ENCODE measurements at places on chromosomes 3 and 15. TPM values are rescaled to one million over a fixed set of nuclear protein-coding genes. Genes with fewer than 3 reads are reported as not detected.

DNA sequence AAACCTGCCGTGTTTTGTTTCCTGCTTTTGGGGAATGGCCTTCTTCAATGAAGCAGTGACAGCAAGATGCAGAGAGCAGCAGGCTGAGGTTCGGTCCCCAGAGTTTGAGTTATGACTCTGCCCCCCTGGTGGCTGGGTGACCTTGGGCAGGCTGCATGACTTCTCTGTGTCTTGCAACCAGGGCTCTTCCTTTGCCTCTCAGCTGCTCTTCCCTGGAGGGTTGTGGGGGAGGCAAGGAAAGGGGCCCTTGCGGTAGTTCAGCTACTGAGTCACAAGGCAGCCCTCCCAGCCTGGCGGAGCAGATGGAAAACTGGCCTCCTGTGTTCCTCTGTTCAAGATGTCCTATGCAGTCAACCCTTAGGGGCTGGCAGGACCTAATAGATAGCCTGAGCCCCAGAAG lies 17.1 kb downstream of the CTXND1 start:
- H3K4me1 ChIP-seq: no peaks in the 10 kb centered on the region
- H3K27me3 ChIP-seq: peaks cover 14% of the 10 kb centered on the region

GRCh38 chr3:198081421-198081844 lies 121.4 kb downstream of the LMLN start:
- H3K4me1 ChIP-seq: peaks cover 18% of the 10 kb centered on the region
- H3K36me3 ChIP-seq: no peaks in the 10 kb centered on the region
- no peak overlapping the region for H3K27ac ChIP-seq

Gene PLXNB1
- total RNA-seq: 94.3 TPM

Gene PLSCR5
- total RNA-seq: not detected

- DNase-seq: no peak
- no peaks in the 10 kb centered on the region for H3K27me3 ChIP-seq
- H3K27ac ChIP-seq: no peak overlapping the region
- H3K36me3 ChIP-seq: no peaks in the 10 kb centered on the region
Measured at GRCh38 chr3:182246870-182247269, 535.1 kb downstream of the SOX2 start.

Gene MINAR1
- 0.30 TPM for total RNA-seq

DNA sequence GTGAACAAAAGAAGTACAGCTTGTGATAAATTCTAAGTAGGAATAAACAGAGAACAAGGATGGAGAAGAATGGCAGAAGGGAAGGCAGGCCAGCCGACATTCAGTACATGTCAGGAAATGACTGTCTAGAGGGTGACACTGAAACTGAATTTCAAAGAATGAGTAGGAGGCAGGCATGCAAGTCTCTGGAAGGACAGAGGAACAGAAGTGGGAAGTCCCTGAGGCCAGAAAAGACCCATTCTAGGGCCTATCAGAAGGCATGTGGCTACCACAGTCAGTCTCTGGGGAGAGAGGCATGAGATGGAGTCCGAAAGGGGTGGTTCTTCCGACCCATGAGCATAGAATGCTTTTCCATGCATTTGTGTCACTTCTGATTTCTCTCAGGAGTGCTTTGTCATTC lies 243.5 kb upstream of the UBE2E2 start:
- H3K27me3 ChIP-seq: no peaks in the 10 kb centered on the region
- no peak for DNase-seq
- no peak overlapping the region for H3K27ac ChIP-seq
- no peak overlapping the region for H3K4me3 ChIP-seq
- H3K36me3 ChIP-seq: no peaks in the 10 kb centered on the region

DNA sequence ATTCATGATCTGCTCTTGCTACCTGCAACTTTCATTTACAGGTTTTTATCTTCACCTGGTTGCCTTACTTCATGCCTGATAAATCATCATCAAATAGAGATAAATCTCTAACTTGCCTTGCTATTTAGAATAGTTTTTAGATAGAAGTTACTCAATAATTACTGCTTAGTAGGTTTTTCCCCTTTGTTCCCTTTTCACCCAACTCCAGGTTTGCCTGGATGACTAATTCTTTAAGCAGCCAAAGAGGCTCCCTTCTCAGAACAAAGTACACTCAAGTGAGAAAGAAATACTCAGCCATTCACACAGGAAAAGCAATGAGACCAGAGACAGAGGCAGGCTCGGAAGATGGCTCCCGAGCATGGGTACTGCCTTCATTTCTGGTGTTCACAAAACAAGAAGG lies 268.1 kb upstream of the CRBN start:
- H3K27me3 ChIP-seq: no peaks in the 10 kb centered on the region
- H3K4me1 ChIP-seq: no peaks in the 10 kb centered on the region
- no peak overlapping the region for H3K27ac ChIP-seq
- no peak overlapping the region for H3K4me3 ChIP-seq

DNA sequence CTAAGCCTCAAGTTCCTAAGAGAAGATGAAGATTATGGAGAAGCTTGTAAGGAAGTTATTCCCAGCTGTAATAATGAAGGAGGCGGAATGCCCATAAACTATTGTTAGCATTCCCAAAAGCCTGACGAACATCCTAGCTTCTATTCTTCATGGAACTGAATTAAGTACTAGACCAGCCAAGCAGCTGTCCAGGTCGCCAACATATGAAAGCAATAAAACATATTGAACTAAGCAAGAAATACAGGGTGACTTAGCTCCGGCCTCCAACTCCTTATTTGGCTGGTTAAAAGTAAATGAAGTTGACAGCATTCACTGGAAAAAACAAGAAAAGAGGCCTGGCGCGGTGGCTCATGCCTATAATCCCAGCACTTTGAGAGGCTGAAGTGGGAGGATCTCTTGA lies 174.0 kb upstream of the TPM1 start:
- H3K36me3 ChIP-seq: no peaks in the 10 kb centered on the region
- H3K27me3 ChIP-seq: no peaks in the 10 kb centered on the region
- no peaks in the 10 kb centered on the region for H3K4me1 ChIP-seq
- H3K4me3 ChIP-seq: no peak overlapping the region

Gene SPTBN5
- total RNA-seq: 2.1 TPM

DNA sequence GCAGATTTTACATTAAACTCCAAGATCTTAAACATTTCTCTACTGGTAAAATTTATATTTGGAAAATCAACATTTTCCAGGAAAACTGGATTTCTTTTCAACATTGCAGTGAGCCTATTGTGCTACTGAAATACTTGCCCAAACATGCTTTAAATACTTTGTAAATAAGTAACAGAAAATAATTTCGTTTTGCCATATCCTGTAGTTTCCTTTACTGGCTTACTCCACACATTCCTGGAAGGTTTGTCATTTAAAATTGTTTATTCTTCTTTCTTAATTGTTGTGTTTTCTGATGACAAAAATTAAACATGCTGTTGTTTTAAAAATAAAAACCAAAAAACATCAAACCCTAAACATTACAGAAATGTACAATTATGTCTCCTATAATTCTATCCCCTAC lies 22.0 kb downstream of the ACAD11 start:
- no peak for DNase-seq
- peaks cover 41% of the 10 kb centered on the region for H3K36me3 ChIP-seq
- H3K27ac ChIP-seq: no peak overlapping the region
- H3K27me3 ChIP-seq: no peaks in the 10 kb centered on the region

DNA sequence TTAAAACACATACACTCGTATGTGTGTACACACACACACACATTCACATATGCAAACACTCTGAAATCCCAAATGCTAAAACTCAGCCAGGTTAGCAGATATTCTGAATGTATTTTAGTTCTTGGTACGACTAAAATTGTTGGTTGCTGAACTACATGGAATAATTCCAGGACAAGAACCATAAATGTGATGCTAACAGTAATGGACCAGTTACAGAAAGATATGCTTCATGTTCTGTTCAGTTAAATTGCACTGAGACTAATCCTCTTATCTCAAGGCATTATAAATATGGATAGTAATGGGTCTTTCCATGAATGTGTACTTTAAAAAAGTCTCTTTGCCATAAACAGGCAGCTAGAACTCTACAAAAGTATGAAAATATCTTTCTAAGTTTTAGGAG lies 113.3 kb downstream of the FRMD4B start:
- DNase-seq: no peak
- H3K27me3 ChIP-seq: no peaks in the 10 kb centered on the region

- no peak for DNase-seq
- H3K4me1 ChIP-seq: no peaks in the 10 kb centered on the region
- no peaks in the 10 kb centered on the region for H3K36me3 ChIP-seq
- no peak overlapping the region for H3K27ac ChIP-seq
- no peak overlapping the region for H3K4me3 ChIP-seq
Measured at GRCh38 chr3:72768006-72768441, 80.2 kb downstream of the SHQ1 start.

DNA sequence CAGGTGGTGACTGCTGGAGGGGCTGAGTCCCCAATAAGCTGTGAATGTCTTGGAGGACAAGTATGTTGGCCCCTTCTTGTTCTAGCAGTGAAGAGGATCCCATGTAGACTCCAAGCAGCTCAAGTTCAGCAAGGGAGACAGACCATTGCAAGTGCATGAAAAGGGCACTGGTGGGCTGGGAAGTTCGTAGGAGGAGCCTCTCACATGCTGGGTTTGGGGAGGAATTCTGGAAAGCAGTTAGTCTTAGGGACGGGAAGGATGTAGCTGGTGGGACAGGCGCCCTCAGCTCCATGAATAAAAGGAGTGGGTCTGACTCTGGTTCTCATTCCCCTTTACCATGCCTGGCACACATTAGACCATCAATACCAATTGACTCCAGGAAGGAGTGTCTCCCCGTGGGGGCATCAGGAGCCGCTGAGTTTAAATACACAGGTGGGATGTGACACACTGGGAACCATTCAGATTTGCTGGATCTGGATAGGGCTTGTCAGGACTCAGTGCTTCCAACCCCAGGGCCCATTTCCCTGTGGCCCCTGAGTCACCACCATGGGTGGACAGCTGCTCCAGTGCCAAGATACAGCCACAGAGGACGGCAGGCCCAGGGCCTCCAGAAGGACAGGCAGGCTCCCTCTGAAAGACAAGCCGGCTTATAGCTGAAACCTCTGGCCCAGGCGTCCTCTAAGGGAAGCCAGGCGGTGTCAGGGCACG lies 552 bp upstream of the XYLB start:
- H3K4me1 ChIP-seq: peaks cover 18% of the 10 kb centered on the region
- H3K27me3 ChIP-seq: no peaks in the 10 kb centered on the region
- peak overlapping the region; percentile 93 for H3K4me3 ChIP-seq
- H3K36me3 ChIP-seq: no peaks in the 10 kb centered on the region

DNA sequence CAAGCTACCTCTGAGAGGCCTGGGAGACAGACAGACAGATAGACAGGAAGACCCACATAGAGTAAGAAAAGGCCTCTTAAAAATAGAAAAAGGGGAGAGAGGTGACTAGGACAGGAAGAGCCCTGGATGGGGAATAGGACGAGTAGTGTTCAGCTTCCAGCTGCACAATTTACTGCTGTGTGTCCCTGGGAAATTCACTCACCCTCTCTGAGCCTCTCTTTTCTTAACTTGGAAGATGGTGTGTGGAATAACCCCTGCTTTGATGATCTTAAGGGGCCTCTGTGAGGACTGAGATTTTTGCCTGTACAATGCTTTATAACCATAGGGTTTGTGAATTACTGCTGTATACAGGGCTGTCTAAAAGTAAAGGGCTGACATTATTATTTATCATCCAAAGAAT lies 37.5 kb downstream of the FEM1B start:
- no peaks in the 10 kb centered on the region for H3K4me1 ChIP-seq
- no peak overlapping the region for H3K27ac ChIP-seq
- no peak for DNase-seq
- H3K36me3 ChIP-seq: no peaks in the 10 kb centered on the region

GRCh38 chr3:167031364-167032049 lies 348.6 kb downstream of the ZBBX start:
- no peaks in the 10 kb centered on the region for H3K36me3 ChIP-seq
- no peaks in the 10 kb centered on the region for H3K27me3 ChIP-seq
- H3K4me3 ChIP-seq: no peak overlapping the region
- no peak overlapping the region for H3K27ac ChIP-seq
- DNase-seq: no peak

- no peak for DNase-seq
- H3K4me1 ChIP-seq: no peaks in the 10 kb centered on the region
- no peak overlapping the region for H3K27ac ChIP-seq
- H3K4me3 ChIP-seq: no peak overlapping the region
- H3K36me3 ChIP-seq: no peaks in the 10 kb centered on the region
Measured at GRCh38 chr3:141355242-141355641, 13.1 kb upstream of the ZBTB38 start.

Gene GOLGA8H
- total RNA-seq: 0.24 TPM

- no peaks in the 10 kb centered on the region for H3K36me3 ChIP-seq
- no peaks in the 10 kb centered on the region for H3K4me1 ChIP-seq
- DNase-seq: no peak
- no peak overlapping the region for H3K4me3 ChIP-seq
- H3K27me3 ChIP-seq: no peaks in the 10 kb centered on the region
- H3K27ac ChIP-seq: no peak overlapping the region
Measured at GRCh38 chr3:159029306-159030026, 227.6 kb downstream of the MFSD1 start.

GRCh38 chr3:141291559-141292355 lies 60.1 kb downstream of the PXYLP1 start:
- no peaks in the 10 kb centered on the region for H3K36me3 ChIP-seq
- no peak overlapping the region for H3K27ac ChIP-seq
- H3K4me3 ChIP-seq: no peak overlapping the region
- DNase-seq: no peak
- peaks cover 9% of the 10 kb centered on the region for H3K4me1 ChIP-seq
- no peaks in the 10 kb centered on the region for H3K27me3 ChIP-seq

Gene NANOGP8
- 0.59 TPM for total RNA-seq

- DNase-seq: peak; percentile 18
- H3K4me1 ChIP-seq: no peaks in the 10 kb centered on the region
- no peak overlapping the region for H3K4me3 ChIP-seq
- no peaks in the 10 kb centered on the region for H3K36me3 ChIP-seq
Measured at GRCh38 chr3:52779011-52779836, 1.8 kb downstream of the ITIH1 start.

Gene ZIC1
- total RNA-seq: not detected

Gene RASL12
- total RNA-seq: 21.5 TPM
